ENCODE measurements at places on chromosomes 16 and 17. TPM values are rescaled to one million over a fixed set of nuclear protein-coding genes. Genes with fewer than 3 reads are reported as not detected.

The AMZ2 gene
- polyA plus RNA-seq: 91.1 TPM

The CHD9NB gene
- polyA plus RNA-seq: 0.71 TPM

The TBC1D3 gene
- not detected for polyA plus RNA-seq

The OTOP2 gene
- polyA plus RNA-seq: not detected

The ZPBP2 gene
- polyA plus RNA-seq: not detected

The LDHD gene
- polyA plus RNA-seq: 0.60 TPM

The SUMO2 gene
- polyA plus RNA-seq: 304 TPM

GRCh38 chr17:2024572-2025219, 438 bp downstream of the RTN4RL1 start:
- no peak for DNase-seq

DNA sequence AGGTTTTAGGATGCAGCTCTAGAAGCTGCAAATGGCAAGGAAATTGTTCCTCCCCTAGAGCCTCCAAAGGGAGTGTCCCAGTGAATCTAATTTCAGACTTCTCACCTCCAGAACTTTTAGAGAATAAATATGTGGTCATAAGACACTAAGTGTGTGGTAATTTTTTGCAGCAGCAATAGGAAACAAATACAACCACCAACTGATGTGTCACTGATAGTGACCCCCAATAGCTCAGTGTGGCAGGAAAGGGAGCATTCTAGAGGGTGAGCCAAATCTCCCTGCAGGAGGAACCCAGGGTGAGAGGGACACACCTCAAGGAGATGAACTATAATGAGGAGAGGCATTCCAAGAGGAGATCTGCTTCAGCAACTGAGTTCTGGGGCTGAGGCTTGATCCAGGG, 4.1 kb downstream of the CCL4L2 start:
- no peak for DNase-seq

- peak; percentile 96 for DNase-seq
Observed at GRCh38 chr16:55487048-55487803, 8.2 kb downstream of the MMP2 start.

DNA sequence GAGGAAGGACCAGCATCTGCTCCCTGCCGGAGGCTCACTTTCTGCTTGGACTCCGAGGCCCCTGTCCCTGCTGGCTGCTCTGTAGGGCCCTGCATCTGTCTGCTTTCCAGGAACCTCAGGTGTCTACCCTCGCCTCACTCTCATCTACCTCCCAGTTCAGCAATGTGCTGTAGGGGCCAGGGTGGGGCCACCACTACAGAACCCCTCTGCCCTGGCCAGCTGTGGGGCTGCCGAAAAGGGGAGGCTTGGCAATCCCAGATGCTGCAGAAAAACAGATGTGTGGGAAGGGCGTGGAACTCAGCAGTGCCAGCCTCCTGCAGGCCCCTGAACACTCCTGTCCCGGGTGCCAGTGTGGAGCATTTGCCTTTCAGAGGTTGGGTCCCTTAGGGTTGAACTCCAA, 80.1 kb upstream of the ZNF469 start:
- no peak for DNase-seq

GRCh38 chr17:73731733-73732132, 87.5 kb upstream of the SDK2 start:
- no peak for DNase-seq

DNA sequence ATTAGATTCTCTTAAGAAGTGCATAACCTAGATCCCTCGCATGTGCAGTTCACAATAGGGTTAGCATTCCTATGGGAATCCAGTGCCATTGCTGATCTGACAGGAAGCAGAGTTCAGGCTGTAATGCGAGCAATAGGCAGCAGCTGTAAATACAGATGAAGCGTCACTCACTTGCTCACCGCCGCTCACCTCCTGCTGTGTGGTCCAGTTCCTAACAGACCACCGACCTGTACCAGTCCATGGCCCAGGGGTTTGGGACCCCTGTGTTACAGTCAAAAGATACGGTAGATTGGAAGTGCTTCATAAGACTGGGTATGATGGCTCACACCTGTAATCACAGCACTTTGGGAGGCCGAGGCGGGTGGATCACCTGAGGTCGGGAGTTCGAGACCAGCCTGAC, 2.8 kb downstream of the STAT5A start:
- DNase-seq: no peak

GRCh38 chr17:65401561-65401960, 159.9 kb downstream of the AXIN2 start:
- DNase-seq: no peak

- DNase-seq: no peak
Observed at GRCh38 chr16:6016530-6017184, 919.1 kb upstream of the EEF2KMT start.

GRCh38 chr16:10743227-10743609, 424 bp upstream of the NUBP1 start:
- no peak for DNase-seq

GRCh38 chr17:67221062-67221998, 23.7 kb downstream of the HELZ start:
- no peak for DNase-seq

- DNase-seq: no peak
Observed at GRCh38 chr17:6100891-6101500, 30.8 kb downstream of the WSCD1 start.

All from BJ (cell line).